Neural cell (in vitro differentiated cells): ENCODE measurements at places on chromosomes 11 and 22. TPM values are rescaled to one million over a fixed set of nuclear protein-coding genes. Genes with fewer than 3 reads are reported as not detected.

Gene KCNJ5
- polyA plus RNA-seq: 0.34 and 1.1 TPM in 2 replicates

Gene MICAL2
- polyA plus RNA-seq: 1.4 and 2.2 TPM in 2 replicates

Gene PLXNB2
- polyA plus RNA-seq: 38.6 and 57.4 TPM in 2 replicates

Gene CD3D
- polyA plus RNA-seq: not detected in 2 replicates
